ENCODE measurements at places on chromosomes 2 and 18.

DNA sequence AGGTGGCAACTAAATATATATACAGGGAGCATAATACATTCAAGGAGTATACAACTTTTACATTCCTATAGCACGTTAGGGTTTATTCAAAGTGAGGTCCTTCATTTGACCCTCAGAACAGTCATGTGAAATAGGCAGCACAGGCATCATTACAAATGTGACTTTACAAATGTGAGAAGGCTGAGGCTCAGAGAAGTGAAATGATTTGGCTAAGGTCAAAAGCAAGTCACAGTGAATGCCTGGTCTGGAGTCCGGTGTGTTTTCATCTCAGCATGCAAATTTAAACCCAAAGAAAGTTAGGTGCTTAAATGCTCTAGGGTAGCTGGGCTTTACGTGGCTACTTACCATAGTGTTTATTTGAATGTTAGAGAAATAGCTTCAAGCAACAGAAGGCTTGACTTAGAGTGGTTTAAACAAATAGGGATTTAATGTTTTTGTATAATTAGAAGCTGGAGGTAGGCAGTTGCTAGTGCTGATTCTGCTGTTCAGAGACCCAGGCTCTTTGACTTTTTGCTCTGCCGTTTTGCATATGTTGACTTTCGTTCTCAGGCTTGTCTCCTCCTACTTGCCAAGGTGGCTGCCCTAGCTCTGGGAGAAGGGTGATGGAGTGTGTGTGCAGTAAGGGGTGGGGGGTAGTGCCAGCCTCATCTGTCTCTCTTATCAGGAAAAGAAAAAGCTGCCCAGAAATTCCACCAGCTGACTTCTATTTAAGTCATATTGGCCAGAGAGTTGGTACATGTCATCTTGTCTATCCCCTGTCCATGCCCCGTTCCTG lies 89.2 kb downstream of the PLCL1 start:
- no peak for DNase-seq

- peak; percentile 57 for DNase-seq
These were observed 109.8 kb downstream of the AP1S3 start for GRCh38 chr2:223727562-223727961.

DNA sequence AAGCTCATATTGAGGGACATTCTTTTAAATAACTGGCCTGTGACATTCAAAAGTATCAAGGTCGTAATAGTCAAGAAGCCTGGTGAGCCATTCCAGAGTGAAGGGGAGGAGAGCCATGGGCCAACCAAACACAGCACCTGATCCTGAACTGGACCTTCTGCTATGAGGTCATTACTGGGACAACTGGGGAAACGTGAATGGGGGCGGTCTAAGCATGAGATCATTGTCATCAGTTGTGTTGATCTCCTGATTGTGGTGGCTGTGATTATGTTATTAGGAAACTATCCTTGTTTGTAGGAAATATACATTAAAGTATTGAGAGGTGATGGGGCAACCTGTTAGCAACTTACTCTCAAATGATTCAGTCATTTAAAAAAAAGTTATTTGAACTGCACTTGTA lies 79.3 kb downstream of the FBXO15 start:
- DNase-seq: no peak

- DNase-seq: no peak
These were observed 11.2 kb downstream of the DGUOK start for GRCh38 chr2:73937899-73938298.

DNA sequence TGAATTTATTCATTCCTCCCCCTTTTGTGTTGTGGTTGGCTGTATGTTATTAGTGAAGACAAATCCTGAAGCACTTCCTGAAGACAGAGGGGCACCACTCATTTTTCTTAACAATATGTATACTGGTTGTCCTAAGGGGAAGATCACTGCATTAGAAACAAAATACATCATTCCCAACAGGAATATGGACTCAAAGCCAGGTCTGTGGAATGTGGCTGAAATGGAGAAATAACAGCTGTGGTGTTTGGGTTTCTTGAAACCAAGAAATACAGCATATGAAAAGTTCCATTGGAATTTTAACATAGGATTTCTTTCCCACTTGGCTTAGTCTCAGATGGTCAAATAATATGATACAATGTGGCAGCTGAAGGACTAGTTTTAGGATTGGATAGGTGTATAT lies 267.6 kb downstream of the KCNE4 start:
- no peak for DNase-seq

DNA sequence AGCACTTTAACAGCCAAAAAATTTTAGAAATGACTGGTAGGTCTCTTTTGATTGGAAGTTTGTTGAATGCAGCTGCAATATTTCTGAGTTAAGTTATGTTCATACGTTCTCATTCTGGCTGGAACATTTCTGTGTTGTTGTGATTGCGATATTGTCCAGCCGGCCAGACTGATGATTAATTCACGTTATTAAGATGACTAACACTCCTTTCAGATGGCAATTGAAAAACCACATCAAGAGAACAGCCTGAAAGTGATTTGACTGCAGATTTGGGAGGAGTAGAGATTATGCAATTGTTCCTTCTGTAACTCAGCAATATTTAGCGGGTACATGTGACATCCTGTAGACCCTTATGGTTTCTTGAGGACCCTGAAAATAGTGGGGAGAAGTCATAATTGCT lies 133.7 kb downstream of the FBXO15 start:
- no peak for DNase-seq

GRCh38 chr2:29014811-29015421 lies 33.8 kb downstream of the TOGARAM2 start:
- no peak for DNase-seq

- no peak for DNase-seq
These were observed 91.5 kb upstream of the SLC8A1 start for GRCh38 chr2:40543381-40543780.

DNA sequence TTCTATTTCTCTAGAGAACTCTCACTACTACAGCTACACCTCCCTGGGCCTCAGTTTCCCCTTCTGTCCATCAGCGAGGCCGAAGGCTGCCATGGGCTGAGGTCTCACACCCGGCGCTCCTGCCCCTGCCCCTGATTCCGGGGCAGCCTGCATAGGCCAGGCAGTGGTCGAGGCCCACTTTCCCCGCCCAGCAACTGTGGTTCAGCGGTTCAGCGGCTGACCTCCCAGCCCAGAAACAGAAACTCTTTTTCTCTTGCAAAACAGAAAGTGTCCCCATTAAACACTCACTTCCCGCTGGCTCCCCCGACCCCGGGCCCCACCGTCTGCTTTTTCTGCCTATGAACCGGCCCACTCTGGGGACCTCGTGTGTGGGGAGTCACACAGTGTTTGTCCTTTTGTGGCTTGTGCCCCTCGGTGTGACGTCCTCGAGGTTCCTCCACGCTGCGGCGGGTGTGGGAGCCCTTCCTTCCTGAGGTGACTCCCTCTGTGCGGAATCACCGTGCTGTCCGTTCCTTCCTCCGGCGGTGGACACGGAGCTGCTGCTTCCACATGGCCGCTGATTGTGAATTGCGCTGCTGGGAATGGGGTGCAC lies 16.0 kb downstream of the PDCD1 start:
- no peak for DNase-seq

- DNase-seq: no peak
These were observed 25.1 kb downstream of the C18orf54 start for GRCh38 chr18:54382733-54383252.

DNA sequence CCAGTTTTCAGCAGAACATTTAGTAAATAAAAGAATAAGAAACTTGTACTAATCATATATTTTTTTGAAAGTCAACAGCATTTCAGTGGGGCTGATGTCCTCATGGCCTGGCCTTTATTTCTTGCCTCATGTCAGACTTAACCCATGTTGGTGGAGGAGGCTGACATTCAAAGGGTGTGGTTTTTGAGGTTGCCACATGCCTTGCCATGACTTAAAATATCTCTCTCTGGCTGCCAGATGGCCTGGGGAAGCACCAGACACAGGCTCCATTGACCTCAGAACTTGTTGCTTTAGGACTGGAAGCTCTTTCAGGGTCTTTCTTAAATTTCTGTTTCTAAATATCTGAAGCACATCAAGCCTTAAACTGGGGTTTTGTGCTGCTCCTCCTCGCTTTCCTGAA lies 32.5 kb upstream of the CD28 start:
- DNase-seq: no peak

Data from NCI-H446 (cell line).